Occipital lobe (tissue), 3 donors: ENCODE measurements at places on chromosomes 1 and 21.

DNA sequence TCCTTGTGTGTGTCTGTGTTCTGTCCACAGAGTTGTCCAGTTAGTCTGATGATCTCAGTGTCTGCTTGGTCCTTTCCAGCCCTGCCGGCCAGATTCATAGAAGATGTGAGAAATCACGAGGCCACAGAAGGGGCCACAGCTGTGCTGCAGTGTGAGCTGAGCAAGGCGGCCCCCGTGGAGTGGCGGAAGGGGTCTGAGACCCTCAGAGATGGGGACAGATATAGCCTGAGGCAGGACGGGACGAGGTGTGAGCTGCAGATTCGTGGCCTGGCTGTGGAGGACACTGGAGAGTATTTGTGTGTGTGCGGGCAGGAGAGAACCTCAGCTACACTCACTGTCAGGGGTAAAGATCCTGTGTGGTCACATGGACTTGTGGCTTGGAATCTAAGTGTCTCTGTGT, 95.8 kb downstream of the OBSCN start:
- no peak for DNase-seq

DNA sequence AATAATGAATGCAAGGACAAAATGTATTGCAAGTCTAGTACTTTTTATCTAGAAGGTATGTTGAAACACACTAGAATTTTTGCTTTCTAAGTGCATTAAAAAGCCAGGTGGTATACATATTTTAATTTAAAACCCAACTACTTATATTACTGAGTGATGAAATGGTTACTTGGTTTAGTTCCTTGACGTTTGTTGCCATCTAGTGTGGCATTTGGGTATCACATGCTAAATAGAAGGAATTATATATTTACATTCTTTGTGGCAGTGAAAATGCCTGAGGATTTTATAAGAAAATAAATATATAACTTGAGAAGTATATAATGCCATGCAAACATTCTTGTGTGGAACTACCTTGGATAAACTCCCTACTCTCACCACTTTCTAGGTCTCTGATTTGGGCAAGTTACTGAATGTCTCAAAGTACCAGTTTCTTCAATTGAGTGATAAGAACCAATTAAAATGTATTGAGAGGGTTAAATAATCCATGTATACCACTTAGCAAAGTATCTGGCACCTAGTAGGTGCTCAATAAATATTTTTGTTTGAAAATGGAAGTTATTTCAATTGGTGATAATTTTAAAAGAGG, 69.6 kb downstream of the SDCCAG8 start:
- no peak for DNase-seq

GRCh38 chr1:158998037-158998780, 11.5 kb upstream of the IFI16 start:
- DNase-seq = no peak

GRCh38 chr21:42392731-42393442, 3.0 kb downstream of the TMPRSS3 start:
- no peak for DNase-seq

GRCh38 chr1:234718496-234719453, 108.8 kb upstream of the IRF2BP2 start:
- DNase-seq = no peak

GRCh38 chr1:159023723-159024122, 14.0 kb downstream of the IFI16 start:
- no peak for DNase-seq

GRCh38 chr1:55775007-55775406, 559.8 kb upstream of the USP24 start:
- no peak for DNase-seq

- DNase-seq = no peak
These were observed 19.3 kb downstream of the SPEN start for GRCh38 chr1:15866721-15867201.

GRCh38 chr1:77433934-77434333, 152.1 kb downstream of the AK5 start:
- DNase-seq = no peak
